Brain microvascular endothelial cell (primary cell): ENCODE measurements at places on chromosomes 2 and 18.

DNA sequence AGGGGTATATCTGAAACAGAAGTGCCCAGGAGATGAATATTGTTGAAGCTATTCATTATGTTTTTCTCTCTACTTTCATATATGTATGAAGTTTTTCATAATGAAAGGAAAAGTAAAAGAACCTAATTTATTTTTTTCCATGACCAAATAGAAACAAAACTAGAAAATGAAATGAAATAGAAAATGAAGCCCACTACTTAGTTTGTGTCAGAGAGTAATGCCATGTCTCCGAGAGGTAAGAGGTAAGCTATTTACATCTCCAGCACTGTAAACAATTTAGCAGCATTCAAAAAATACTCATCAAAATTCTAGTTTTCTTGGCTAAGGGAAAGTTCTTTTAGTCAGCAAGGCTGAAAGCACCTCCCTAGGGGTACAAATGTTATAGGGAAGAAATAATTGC lies 238.6 kb downstream of the PTH2R start:
- DNase-seq: no peak

DNA sequence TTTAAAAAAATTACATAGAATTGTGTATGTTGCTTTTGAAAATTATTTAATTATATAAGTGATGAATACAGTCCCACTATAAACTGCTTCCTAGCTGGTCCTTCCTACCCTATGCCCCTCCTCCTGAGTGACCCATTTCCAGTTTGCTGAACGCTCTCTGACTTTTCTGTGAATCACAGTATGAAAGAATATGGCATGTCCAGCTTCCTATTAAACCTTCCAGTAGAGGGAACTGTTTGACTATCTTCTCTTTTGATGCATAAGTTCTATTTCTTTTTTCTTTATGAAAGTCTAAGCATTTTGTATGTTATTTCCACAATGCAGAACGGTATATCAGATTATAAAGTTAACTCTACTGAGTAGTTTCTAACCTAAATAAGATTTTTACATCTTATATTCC lies 41.3 kb downstream of the PSMG2 start:
- peak; percentile 35 for DNase-seq

GRCh38 chr2:68789603-68790002 lies 55.0 kb downstream of the ARHGAP25 start:
- no peak for DNase-seq

- DNase-seq: no peak
These were observed 226.3 kb downstream of the ZRANB3 start for GRCh38 chr2:135304694-135305093.

DNA sequence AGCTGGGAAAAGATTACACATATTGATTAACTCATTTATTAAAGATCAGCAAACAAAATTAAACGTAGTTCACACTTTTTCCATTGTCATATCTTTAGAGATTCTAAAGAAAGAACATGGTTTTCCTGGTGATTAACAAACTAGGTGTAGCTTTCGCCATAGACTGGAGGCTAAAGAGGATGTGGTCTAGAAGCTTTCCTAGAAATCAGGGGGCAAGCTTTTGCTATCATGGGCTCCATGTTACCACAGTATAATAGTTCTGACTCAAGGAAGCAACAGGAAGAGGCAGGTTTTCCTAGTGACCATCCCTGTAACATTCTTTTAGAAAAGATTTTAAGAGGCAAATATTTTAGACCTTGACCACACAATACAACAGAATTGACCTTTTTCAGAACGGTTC lies 232.7 kb downstream of the METTL4 start:
- DNase-seq: no peak
